ENCODE measurements at places on chromosomes 3 and 15.

- no peak for DNase-seq
Observed at GRCh38 chr15:75358771-75359536, 9.5 kb downstream of the MAN2C1 start.

DNA sequence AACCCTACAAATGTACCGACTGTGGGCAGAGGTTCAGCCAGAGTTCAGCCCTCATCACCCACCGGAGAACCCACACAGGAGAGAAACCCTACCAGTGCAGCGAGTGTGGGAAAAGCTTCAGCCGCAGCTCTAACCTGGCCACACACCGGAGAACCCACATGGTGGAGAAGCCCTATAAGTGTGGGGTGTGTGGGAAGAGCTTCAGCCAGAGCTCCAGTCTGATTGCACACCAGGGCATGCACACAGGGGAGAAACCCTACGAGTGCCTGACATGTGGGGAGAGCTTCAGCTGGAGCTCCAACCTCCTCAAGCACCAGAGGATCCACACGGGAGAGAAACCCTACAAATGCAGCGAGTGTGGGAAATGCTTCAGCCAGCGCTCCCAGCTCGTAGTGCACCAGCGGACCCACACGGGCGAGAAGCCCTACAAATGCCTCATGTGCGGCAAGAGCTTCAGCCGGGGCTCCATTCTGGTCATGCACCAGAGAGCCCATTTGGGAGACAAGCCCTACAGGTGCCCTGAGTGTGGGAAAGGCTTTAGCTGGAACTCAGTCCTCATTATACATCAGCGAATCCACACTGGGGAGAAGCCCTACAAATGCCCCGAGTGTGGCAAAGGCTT, 20.7 kb downstream of the ZSCAN2 start:
- DNase-seq: no peak

DNA sequence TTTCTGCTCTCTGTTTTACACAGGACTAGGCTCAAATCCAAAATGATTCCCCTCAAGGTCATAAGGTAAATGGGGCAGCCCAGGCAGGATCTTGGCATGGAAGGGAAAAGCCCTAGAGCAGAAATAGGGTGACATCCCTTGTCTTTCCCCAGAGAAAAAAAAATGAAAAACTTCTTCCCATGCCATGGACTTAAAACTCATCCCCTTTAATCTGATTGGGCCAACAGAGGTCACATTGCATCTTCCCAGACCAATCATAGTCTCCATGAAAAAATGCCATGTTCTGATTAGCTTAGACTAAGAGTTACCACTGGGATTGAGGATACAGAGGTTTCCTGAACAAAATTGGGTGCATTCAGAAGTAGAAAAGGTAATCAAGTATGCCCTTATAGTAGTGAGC, 241.3 kb upstream of the LRTM1 start:
- no peak for DNase-seq

DNA sequence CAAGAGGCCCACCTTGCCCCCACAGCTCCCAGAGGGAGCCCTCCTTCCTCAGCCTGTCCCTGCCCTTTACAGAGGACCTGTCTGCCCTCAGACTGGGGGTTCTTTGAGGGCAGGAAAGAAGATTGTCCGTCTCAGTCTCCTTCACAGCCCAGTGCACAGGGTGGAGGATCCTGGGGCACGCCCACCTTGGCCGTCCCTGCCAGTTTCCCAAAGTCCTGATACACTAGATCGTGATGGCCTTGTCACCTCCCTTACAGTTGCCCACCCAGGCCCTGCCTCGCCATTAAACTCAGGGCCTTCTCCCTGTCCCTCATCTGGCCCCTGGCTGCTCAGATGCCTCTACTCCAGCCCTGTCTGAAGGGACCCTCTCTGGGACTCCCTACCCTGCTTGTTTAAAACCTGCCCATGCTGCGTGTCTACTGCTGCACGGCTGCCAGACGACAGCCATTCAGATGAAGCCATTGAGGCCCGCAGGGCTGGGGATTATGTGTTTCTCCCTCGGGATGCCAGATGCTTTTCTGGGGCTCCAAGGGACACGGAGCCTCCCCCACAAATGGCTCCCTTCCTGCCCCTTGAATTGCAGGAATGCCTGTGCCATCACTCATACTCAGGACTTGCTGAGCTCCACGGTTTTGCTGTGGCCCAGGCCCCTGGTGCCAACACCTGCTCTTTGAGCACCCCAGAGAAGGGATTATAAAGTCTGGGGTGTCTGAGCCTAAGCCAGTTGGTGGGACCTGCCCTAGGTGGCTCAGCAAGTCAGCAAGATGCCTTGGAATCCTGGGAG, 27.8 kb downstream of the ACSBG1 start:
- DNase-seq: no peak

GRCh38 chr3:110099711-110100110, 762.4 kb upstream of the DPPA4 start:
- DNase-seq: no peak

DNA sequence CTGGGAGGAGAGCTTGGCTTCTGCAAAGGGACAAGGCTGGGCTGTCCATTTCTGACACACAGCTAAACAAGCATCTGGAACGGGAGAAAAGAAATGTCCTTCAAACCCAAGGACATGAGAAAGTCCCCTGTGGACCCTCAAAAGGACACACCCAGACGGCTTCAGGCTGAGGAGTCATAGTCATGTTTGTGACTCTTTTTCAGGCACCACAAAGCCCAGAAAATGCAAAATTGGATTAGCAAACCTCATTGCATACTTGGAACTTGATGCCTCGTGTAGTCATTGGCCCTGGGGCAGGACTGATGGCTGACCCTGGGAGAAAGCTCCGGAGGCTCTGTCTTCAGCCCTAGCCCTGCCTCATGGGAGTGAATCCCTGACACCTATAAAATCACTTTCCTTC, 21.5 kb downstream of the FAM174B start:
- DNase-seq: no peak

GRCh38 chr3:38138349-38139190, at the start of gene MYD88:
Gene MYD88 (plus strand): TSS chr3:38138661. CDS start chr3:38138701, 40 bp downstream.
- DNase-seq: peak; percentile 81

GRCh38 chr3:153284282-153284938, 122.4 kb downstream of the RAP2B start:
- no peak for DNase-seq

DNA sequence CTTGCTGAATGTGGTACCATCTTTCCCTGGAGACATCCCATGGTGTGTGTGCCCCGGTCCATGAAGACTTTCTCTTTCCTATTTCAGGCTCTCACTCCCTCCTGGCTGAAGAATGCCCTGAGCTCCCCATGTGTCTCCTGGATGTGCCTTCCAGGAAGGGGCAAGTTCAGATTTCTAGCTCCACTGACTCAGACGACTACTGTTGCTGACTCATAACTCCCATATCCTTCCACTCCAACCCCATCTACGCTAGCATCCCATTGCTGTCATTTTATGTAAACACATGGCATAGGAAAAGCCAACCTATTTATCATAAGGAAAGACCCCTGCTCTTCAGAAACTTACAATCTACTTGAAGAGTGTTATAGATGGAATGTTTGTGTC, 95.0 kb downstream of the ADCY5 start:
- DNase-seq: no peak

DNA sequence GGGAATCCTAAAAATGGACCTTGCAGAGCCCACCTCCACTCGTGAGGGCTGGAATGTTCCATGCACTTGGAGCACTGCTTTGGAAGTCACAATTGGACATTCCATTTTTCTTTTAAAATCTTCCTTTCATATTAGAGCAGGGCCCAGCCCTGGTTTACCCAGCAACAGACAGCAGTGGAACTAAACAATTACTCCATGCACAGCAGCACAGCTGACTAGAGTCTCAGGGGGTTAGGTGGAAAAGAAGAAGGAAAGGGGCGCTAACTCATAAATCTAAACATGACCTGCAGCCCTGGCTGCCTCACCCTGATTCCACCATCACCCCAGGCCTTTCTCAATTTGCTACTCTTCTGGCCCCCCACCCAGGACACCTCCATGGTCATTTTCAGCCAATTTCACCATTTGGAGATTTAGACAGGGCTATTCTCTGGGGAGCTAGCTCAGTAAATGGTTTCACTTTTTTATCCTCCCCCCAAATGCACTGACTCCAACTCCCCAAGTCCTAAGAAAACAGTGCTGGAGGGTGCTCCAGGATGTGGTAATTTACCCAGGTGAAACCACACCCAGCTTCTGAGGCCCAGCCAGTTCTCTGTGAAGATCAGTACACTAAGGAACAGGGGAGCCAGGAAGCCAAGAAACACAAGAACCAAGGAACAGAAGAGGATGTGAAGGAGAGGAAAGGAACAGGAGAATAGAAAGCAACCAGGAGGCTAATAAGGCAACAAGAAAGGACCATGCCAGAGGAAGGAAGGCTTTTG, 1.6 kb upstream of the LRRC31 start:
- no peak for DNase-seq

- DNase-seq: no peak
Observed at GRCh38 chr15:42670451-42670850, 66.5 kb downstream of the CDAN1 start.

DNA sequence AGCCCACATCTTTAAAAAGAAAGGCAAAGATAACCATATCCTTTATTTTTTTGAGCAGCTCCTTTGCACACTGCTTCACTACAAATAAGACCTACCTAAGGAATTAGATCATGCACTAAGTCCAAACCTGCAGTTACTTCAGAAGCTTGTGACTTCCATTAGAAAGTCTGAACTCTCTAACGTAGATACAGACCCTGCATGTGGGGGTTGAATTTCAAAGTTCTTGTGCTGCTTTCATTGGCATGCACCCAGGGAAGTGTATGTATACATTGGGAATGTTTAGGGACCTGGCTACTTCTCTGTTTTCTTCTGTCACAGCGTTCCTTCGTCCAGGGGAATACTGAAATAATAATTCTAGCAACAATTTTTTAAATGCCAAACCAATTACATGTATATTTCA, 185.2 kb upstream of the IL12A start:
- no peak for DNase-seq

DNA sequence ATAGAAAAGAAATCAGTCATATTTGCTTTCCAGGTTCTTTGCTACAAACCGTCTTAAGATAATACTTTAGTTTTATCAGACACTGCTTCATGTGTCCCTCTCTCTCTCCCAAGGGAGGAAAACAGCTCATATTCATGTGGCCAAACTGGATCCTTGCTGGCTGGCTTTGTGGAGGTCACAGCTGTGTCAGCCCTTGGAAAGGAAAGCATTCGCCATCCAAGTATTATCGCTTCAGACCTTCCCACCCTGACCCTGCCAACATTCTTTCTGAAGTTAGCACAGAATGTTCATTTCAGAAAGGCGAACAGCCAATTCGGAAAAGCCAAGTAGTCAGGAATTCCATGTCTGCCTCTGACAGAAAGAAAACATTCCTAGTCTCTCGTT, 213.6 kb downstream of the FEZF2 start:
- DNase-seq: no peak

DNA sequence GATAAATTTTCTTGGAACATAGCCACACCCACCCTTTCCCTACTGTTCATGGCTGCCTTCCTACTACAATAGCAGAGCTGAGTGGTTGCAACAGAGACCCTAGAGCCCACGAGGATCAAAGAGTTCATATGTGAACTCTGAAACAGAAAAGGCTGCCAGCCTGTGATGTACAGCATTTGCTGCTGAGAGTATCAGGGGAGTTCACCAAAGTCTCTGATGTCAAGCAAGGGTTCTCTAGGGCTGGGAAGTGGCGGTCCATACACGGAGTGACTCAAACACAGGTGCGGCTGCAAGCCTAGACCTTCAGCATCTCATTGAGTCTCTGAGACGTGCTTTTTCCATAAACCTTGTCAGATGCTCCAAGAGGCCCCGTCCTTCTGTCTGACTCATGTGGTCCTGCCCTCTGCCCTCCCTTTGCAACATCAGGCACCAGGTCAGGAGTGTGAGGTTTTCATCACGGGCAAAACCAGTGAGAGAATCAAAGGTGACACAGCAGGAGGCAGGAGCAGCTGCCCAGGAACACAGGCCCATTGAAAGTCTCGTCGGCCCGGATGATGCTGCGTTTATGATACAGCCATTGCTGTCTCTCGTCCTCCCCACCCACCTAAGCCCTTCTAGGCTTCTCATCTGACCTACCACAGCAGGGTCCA, 42.9 kb downstream of the PCSK6 start:
- no peak for DNase-seq

GRCh38 chr3:195153653-195154052, 117.3 kb downstream of the XXYLT1 start:
- DNase-seq: no peak

DNA sequence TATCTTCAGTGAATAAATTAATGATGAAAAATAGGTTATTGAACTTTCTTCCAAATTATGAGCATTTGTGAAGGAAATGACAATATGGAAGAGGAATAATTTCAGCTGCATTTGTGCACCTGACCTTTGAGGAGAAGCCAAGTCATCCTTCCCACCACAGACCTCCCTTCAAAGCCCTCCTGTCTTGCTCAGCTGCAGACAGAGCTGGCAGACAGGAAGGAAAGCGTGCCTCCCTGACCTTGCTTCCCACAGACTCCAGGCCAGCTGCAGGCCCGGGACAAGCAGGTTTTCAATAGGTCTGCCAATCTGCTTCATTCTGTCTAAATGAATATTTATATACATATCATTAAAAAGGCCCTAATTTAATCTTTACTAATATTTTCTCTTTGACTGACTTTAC, 152.9 kb upstream of the RBMS3 start:
- no peak for DNase-seq

GRCh38 chr15:62758952-62759349, 283.6 kb upstream of the TPM1 start:
- no peak for DNase-seq

GRCh38 chr3:186640473-186640818, 247 bp downstream of the FETUB start:
- no peak for DNase-seq

DNA sequence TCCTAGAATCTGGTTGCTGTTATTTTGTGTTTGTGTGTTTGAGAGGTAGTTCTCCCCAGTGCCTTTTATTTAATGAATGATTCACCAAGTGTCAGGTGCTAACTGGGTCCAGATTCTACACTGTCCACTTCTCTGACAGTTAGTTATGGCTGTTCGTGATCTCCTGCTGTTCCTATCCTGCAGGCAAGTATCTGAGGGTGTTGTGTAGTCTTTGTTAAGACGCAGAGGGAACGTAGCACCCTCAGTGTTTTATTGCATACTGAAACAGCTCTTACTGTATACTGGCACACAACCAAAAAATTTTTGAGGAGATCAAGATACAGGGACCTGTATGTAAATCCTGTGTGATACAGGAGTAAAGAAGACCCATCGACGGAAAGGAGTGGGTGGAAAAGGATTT, 1271.3 kb downstream of the ROBO1 start:
- DNase-seq: no peak

- DNase-seq: no peak
Observed at GRCh38 chr3:49025005-49025792, 3.3 kb downstream of the NDUFAF3 start.

DNA sequence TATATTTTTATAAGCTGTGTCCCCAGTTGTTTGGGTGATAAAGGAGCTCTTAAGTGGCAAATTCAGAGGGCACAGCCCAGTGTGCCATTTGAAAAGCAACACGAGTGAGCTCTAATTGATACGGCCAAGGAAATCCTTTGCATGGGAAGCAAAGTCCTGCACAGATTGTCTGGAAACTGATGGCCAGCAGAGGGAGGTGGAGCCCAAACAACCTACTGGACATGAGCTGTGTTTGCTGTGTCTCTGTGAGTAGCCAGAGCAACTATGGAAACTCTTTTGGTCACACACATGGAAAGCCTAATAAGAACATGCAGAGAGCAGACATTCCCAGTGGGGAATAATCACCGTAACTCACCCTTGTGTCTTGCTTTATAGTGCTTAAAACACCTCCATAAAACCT, 24.4 kb downstream of the ONECUT1 start:
- DNase-seq: no peak

All from stimulated activated CD4-positive, alpha-beta T cell treated with anti-CD3 and anti-CD28 coated beads, Interleukin-12 subunit alpha, Interleukin-12 subunit beta, amount 100 ng/mL, for 4 hours (primary cell).